ENCODE measurements at places on chromosomes 3 and 15. TPM values are rescaled to one million over a fixed set of nuclear protein-coding genes. Genes with fewer than 3 reads are reported as not detected.

Gene MYRIP
- total RNA-seq = 0.99 TPM

Gene CRYGS
- 0.99 TPM for total RNA-seq

Gene COL8A1
- total RNA-seq = 6.2 TPM

Gene TMCO5A
- not detected for total RNA-seq

Gene SLC28A2
- not detected for total RNA-seq

Gene HYAL1
- 1.1 TPM for total RNA-seq

Gene AGTR1
- total RNA-seq = 39.6 TPM

Gene MEGF11
- total RNA-seq = 0.30 TPM

Gene C3orf62
- 2.7 TPM for total RNA-seq

Gene NPRL2
- total RNA-seq = 13.6 TPM

Gene FEZF2
- total RNA-seq = not detected

Gene CLASP2
- 90.6 TPM for total RNA-seq

Gene KNG1
- not detected for total RNA-seq

Gene OR5K2
- total RNA-seq = not detected

Gene ENTPD3
- 0.79 TPM for total RNA-seq

Gene GPR27
- 5.2 TPM for total RNA-seq

Gene TEX55
- not detected for total RNA-seq

Gene ITIH1
- 1.3 TPM for total RNA-seq

Gene ALS2CL
- total RNA-seq = 21.0 TPM

Gene SLC6A11
- total RNA-seq = 0.49 TPM

Gene DLL4
- 7.6 TPM for total RNA-seq

Gene CELF6
- 1.3 TPM for total RNA-seq

Gene MINDY2
- total RNA-seq = 20.4 TPM

Gene FETUB
- 0.49 TPM for total RNA-seq

Gene UACA
- 105 TPM for total RNA-seq

Gene ALPK3
- total RNA-seq = 7.5 TPM

Gene EXD1
- total RNA-seq = not detected

Gene SUMF1
- 34.0 TPM for total RNA-seq

Gene WDR48
- 44.1 TPM for total RNA-seq

Gene ATP13A5
- 3.7 TPM for total RNA-seq

Gene TMC3
- 0.20 TPM for total RNA-seq

Gene IL16
- 8.9 TPM for total RNA-seq

Gene SLC28A1
- not detected for total RNA-seq

Gene ADGRG7
- 0.10 TPM for total RNA-seq

Gene GHSR
- total RNA-seq = not detected

Gene GPR87
- total RNA-seq = 13.3 TPM

Gene SLCO3A1
- 10.6 TPM for total RNA-seq

Gene CACNA1D
- total RNA-seq = 5.6 TPM

Gene SEMA5B
- total RNA-seq = 8.6 TPM

Gene GCHFR
- total RNA-seq = 7.4 TPM

Gene PLIN1
- 119 TPM for total RNA-seq

Gene ZNF770
- 59.4 TPM for total RNA-seq

Gene SERPINI2
- total RNA-seq = not detected

Gene DMXL2
- 35.5 TPM for total RNA-seq

Gene MESP1
- 1.6 TPM for total RNA-seq

Gene ITPKA
- total RNA-seq = 0.39 TPM

Gene METTL6
- total RNA-seq = 24.9 TPM

Gene PLSCR5
- not detected for total RNA-seq

Gene ERICH6
- not detected for total RNA-seq

Gene ACKR4
- 41.2 TPM for total RNA-seq

Gene CPNE9
- 0.39 TPM for total RNA-seq

Gene CHL1
- 19.8 TPM for total RNA-seq

Gene IL12A
- total RNA-seq = 0.30 TPM

Data from skin of body (tissue), 3 donors.